Neural progenitor cell (in vitro differentiated cells): ENCODE measurements at places on chromosomes 12 and 14.

DNA sequence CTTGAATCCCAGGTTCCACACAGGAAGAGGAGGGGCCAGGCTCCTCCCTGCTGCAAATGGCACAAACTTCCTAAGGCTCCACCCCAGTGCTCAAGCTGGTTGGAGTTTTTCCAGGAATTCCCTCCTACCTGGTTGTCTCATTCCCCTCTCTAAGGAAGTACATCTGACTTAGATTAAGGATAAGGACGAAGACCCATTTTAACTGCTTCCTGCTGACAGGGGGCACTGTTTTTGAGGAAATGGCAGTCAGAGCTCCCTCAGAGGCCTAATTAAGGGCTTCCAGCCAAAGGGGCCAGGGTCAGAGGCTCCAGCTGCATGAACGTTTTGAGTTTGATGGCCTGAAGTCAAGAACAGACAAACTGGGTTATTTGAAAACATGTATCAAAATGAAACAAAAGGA lies 1084.7 kb downstream of the SLC6A15 start:
- peak; percentile 54 for DNase-seq

GRCh38 chr12:95996034-95996658 lies at the start of gene HAL:
HAL (minus strand) TSS chr12:95996344; CDS start chr12:95995910, 434 bp downstream.
- no peak for DNase-seq

DNA sequence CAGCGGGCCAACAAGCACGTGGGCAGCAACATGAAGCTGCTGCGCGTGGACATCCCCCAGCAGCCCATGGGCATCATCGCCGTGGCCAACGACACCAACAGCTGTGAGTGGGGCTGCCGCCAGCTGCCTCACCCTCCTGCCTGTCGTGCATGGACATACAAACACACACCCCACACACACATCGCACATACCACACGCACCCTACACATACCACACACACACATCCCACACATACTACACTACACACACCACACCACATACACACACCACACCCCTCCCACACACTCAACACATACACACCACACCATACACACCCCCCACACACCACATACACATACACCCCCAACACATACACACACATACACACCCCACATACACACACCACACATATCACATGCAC lies 25.2 kb upstream of the NXPH4 start:
- no peak for DNase-seq

GRCh38 chr12:53461059-53461458 lies 9.2 kb downstream of the PCBP2 start:
- no peak for DNase-seq

GRCh38 chr14:72651081-72651480 lies 242.8 kb downstream of the DPF3 start:
- no peak for DNase-seq

DNA sequence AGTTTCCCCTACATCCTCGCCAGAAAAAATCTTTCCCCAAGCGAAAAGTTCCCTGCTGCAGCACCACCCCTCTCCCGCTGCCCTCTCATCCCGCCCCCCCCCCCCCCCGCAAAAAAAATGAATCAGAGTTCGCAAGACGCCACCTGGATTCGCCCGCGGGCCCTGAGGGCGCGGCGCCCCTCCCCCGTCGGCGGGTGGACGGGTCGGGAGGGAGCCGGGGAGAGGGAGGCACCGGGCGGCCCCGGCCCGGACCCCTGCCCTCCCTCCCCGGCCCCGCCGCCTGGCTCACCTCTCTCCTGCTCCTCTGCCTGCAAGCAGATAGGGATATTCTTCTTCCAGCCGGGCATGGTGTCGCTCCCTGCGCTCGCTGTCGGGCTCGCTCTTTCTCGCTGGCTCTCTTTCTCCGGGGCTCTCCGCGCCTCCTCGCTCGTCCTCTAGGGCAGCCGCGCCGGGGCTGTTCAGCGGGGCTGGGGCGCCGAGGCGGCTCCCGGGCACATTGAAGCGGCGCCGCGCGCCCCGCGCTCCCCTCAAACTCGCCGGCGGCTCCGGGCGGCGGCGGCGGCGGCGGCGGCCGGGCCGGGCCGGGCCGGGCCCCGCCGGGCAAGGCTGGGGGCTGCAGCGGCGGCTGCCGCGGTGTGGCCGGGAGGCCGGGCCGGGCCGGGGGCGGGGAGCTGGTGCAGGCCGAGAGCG lies 200.3 kb upstream of the CAND1 start:
- DNase-seq: peak; percentile 83
